ENCODE measurements at places on chromosomes 3 and 15.

DNA sequence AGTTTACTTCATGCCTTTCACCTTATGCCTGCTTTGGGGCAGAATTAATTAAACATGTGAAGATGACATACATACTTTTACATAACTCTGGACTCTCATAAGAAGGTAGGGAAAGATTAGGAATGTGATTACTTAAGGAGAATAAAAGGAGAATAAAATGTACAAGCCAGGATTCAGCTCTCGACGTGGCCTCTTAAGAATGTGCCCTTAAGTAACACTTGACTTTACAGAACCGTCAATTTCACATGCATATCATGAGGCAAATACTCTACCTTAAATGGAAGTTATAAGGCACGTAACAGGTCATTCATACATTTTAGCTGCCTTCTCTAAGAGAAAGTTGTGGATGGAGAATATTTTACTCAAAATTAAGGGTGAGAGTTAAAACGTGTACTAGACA, 263.7 kb upstream of the LMCD1 start:
- DNase-seq: no peak

- no peak for DNase-seq
These were observed 31.6 kb downstream of the DRD3 start for GRCh38 chr3:114147251-114147650.

GRCh38 chr15:71581398-71581930, 228.9 kb upstream of the NR2E3 start:
- DNase-seq: no peak

DNA sequence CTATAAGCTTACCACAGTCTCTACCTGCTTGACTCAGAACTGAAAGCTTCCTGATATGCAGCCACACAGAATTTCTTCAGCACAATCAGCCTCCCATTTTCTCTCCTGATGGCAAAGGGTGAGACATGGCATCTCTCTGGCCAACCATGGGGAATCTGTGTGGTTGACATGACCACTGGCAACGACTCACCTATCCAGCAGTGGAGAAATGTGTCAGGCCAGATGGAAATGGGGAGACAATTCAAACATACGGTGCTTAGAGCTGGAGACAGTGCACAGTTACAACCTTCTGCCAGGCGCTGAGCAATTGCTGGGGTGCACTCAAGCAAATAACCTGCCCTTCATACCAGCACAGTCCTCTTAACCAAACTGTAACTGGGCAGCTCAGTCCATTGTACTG, 3.6 kb downstream of the ZNF385D start:
- peak; percentile 82 for DNase-seq

DNA sequence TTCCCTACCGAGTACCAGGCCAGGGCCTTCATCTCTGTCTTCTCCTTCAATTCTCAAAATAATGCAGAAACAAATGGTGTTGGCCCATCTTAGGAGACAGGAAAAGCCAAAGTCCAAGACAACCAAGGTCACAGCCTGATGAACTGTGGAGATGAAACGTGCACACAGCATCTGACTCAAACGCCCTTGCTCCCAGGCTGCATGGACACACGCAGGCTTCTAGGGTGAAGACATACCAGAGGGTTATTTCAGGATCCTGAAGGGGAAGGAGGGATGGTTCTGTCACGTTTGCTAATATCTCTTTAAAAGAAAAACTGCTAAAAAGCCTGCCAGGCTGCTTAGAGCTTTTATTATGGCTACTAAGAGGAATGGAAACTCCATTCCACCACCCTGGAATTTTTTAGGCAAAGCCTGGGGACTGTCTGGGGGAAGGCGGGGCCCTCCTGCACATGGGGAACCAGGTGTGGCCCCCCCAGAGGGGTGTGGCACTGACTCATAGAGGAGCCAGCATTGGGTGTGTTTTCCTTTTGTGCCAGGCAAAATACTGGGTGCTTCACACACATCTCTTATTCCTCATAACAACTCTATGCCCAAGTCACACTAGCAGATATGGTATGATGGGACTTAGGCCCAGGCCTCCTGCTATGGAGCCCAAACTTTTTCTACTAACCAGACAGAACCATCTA, 62.9 kb downstream of the UMPS start:
- no peak for DNase-seq

DNA sequence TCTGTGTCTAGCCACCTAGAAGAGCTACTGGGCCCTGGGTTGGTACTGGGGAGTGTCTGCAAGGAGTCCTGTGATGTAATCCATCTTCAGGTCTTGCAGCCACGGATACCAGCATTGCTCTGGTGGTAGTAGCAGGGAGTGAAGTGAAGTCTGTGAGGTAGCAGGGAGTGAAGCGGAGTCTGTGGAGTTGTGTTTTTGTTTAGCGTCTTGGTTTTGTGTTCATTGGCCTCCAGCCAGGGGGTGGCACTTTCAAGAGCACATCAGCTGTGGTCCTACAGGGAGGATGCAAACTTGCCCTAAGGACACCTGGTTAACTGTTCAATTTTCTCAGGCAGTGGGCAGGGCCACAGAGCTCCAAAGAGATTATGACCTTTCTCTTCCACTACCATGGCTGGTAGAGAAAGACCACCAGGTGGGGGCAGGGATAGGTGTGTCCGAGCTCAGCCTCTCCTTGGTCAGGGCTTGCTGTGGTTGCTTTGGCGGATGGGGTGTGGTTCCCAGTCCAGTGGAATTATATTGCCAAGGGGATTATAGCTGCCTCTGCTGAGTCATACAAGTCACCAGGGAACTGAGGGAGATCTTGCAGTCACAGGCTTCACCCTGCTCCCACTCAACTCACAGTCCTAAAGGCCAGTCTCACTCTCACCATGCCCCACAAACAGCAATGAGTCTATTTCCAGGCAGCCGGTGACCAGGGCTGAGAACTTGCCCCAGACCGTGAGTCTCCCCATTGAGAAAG, 424.7 kb downstream of the ZBBX start:
- DNase-seq: no peak

GRCh38 chr3:38738630-38739395, 77.2 kb downstream of the SCN10A start:
- DNase-seq: peak; percentile 70

DNA sequence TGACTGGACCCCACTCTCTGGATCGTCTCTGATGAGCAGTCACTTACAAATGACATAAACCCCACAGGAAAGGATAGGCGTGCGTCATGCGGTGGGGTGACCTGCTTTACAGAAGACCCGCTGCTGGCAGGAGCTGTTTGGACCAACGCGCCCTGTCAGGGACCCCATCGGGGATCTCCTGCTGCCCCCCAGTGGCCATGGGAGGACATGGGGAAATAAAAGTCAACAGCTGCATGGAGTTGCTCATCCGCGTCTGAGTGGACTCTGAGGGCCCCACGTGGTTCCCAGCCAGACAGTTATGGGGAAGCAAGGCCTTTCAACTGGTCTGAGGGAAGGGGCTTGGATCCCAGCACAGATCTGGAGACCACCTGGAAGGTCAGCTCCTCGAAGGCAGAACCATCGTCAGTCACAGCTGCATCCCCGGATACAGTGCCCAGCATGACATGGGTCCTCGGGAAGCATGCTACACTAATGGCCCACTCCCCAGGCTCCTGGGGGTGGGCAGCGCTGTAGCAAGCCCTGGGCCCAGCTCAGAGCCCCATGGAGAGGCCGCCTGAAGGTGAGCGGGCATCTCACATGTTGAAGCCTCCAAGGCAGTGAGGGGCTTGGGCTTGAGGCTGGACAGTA, 32.1 kb downstream of the PTH1R start:
- DNase-seq: peak; percentile 97

- DNase-seq: no peak
These were observed 56.3 kb upstream of the ZNF148 start for GRCh38 chr3:125431391-125431790.
